Lower leg skin (tissue), 4 donors: ENCODE measurements at places on chromosomes 16 and 17. TPM values are rescaled to one million over a fixed set of nuclear protein-coding genes. Genes with fewer than 3 reads are reported as not detected.

The PGS1 gene
- 40.3 TPM for total RNA-seq

The RPS6KB1 gene
- total RNA-seq, result 21.3 TPM

The CCL8 gene
- not detected for total RNA-seq

The CACNG5 gene
- not detected for total RNA-seq

The CFAP52 gene
- not detected for total RNA-seq

The WFIKKN1 gene
- 2.1 TPM for total RNA-seq

The CLEC18C gene
- 0.34 TPM for total RNA-seq

The CHD9NB gene
- 10.7 TPM for total RNA-seq

The GCGR gene
- 0.71 TPM for total RNA-seq

The RNF222 gene
- total RNA-seq, result 14.7 TPM

The ASIC2 gene
- not detected for total RNA-seq

The NCOR1 gene
- 128 TPM for total RNA-seq

The C16orf95 gene
- 1.8 TPM for total RNA-seq

The ABCA9 gene
- total RNA-seq, result 4.5 TPM

The DPEP2 gene
- total RNA-seq, result 2.4 TPM

The KCNH6 gene
- 0.08 TPM for total RNA-seq

The CDRT15L2 gene
- not detected for total RNA-seq

The IL4R gene
- 35.0 TPM for total RNA-seq

The RNF227 gene
- 111 TPM for total RNA-seq

The MRPL58 gene
- 48.6 TPM for total RNA-seq

The STAC2 gene
- total RNA-seq, result 35.6 TPM

The ZNF423 gene
- total RNA-seq, result 2.4 TPM

The FA2H gene
- 9.0 TPM for total RNA-seq

The NAGS gene
- 3.7 TPM for total RNA-seq

The SLC38A8 gene
- total RNA-seq, result not detected

The MPP3 gene
- 4.7 TPM for total RNA-seq
